Stimulated activated CD8-positive, alpha-beta memory T cell treated with anti-CD3 and anti-CD28 coated beads, Interleukin-4, amount 100 ng/mL, for 1 hour (primary cell): ENCODE measurements at places on chromosomes 13 and 19.

DNA sequence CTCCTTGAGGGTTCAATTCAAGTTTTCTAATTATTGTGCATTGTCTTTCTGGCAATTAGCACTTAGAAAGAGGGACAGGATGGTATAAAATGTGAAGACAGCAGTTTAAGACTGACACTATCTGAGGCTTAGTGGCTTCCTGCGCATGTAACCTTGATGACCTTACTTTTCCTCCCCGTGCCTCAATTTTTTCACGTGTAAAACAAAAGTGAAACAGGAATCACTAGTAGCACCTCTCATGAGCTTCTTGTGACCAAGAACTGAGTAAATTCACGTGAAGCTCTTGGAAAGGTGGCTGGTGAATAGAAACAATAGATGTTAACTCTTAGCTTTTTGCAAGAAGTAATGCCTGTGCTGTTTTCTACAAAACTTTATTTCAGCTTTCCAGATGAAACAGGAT is 233.9 kb downstream of the LMO7 start:
- no peak for DNase-seq

- no peak for DNase-seq
These were observed 747 bp upstream of the CACTIN start for GRCh38 chr19:3627351-3627723.

- DNase-seq = no peak
These were observed 16.2 kb upstream of the MED4 start for GRCh38 chr13:48110931-48111721.

DNA sequence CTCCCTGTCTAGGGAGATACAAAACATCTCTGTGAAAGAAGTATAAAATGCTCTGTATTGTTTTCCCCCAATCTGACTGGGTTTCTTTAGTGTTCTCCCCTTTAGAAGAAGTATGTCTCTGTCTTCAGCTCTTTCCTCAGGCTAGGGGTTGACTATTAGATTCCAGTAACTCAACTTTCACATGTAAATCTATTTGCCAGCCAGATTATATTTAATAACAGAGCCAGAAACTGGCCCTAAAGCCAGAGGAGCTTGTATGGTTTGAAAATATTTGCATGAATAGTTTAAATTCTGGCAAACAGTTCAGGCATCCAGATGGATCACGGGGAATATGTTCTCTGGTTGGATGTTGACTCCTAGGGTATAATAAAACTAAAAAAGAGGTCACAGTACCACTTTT is 22.3 kb upstream of the CYSLTR2 start:
- no peak for DNase-seq

DNA sequence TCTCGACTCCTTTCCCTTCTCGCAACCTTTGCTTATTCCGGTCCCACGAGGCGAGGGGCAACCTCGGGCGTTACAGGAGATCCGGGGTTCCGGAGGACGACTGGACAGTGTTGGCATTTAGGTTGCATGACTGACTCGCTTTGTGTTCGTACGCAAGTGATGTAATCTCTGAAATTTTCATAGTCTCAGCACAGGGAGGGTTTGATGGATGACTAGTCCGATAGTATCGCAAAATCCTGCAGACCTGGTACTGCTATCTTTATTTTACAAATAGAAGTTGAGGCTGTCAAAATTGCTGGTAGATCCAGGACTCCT is 342 bp downstream of the DDX49 start:
- DNase-seq = no peak

DNA sequence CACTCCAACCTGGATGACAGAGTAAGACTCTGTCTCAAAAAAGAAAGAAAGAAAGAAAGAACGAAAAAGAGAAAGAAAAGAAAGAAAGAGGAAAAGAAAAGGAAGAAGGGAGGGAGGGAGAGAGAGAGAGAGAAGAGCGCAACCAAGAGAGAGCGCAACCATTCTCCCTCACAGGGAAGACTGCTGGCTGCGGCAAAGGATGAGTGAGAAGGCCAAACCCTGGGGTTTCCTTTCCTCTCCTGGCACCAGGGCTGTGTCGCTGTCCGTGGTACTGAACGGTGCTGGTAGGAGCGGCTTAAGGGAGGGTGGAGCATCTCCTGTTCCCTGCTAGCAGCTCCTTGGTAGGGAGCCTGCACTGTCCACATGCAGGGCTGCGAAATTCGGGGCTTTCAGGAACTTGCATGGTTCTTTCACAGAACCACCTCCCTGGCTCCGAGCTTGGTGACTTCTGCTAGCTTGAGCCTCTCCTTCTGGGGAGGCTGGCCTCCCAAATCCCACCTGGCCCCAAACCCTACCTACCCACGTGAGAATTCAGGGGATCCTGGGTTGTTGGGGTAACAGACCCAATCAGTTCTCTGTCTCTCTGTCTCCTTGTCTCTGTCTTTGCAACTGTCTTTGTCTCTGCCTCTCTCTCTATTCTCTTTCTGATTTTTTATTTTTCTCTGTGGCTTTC is 51.1 kb upstream of the ZNRF4 start:
- DNase-seq = peak; percentile 24

DNA sequence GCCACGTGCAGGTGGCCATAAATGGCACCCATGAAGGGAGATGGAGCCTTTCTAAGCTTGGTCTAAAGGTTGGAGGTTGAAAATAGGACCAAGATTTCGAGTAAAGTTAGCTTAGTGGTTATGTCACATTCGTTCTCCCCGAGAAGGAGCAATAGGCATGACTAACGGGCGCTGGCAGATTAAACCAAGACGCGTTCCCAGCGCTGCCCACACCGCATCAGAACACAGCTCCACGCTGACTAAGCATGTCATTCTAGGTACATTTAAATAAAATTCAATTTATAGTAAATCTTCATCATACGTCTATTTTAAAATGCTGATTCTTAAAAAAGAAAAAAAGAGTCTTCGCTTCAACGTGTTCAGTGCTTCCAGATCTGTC is 95.0 kb upstream of the IRS2 start:
- DNase-seq = no peak

- DNase-seq = no peak
These were observed 702 bp upstream of the MAG start for GRCh38 chr19:35291259-35291658.

DNA sequence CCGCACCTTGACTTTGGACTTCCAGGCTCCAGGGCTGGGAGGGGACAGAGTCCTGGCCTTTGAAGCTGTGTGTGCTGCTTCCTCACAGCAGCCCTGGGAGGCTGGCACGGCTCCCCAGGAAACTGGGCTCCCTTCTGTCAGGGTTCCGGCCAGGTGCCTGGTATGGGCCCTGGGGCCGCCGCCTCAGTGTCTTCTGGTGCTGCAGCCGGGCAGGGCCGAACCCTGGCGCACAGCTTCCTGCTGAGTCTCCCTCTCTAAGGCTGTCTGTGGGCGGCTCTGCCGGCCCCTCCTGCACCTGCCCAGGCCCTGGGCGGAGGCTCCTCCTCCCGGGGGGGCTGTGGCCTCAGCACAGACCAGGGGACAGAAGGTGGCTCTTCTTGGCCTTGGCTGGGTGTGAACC is 32.4 kb downstream of the GPX4 start:
- no peak for DNase-seq
